ENCODE measurements at places on chromosomes 11 and 22.
A peak's percentile ranks its signal among the peaks of the same experiment; 100 is the strongest.

DNA sequence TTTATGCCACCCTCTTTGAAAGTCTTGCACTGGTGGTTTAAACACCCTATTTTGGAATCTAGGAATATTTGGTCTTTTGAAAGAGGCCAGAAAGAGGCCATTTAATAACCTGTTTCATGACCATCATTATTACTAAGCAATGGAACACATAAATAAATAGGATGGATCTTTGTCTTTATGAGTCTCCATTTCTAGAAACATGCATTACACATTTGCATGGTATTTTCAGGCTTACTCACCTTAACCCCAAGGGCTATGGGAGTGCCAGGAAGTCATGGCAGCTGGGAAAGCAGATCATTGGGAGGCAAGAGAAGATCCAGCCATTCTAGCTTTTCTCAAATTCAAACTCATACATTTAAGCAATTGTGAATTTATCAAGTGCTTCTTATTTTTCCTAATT is 185.8 kb upstream of the POU2AF2 start:
- no peak for DNase-seq

DNA sequence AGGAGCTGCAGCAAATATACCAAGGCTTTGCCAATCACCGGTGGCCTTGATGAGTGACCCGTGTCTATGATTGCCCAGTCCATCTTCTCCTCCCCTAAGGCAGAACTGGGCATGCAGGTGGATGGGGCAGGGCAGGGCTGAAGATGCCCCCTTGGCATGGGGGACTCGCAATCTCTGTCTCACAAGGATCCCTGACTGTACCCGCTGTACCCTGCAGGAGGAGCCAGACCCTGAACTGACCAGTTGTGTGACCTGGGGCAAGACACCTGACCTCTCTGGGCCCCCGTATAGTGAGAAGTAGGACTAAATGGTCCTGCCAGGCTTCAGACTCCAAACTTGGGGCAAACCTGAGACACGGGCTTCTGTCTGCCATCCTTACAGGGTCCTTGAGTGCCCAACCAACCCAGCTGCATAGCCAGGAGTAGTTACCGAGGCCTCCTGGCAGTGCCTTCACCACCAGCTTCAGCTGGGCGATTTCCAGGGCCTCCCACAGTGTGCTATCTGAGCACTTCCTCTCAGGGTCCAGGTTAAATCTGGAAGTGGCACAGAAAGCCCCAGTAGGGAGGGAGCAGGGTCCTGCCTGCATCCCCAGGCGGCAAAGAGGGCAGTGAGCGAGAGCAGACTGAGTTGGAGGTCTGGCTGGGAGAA is 6.4 kb upstream of the KCNJ11 start:
- DNase-seq: no peak

DNA sequence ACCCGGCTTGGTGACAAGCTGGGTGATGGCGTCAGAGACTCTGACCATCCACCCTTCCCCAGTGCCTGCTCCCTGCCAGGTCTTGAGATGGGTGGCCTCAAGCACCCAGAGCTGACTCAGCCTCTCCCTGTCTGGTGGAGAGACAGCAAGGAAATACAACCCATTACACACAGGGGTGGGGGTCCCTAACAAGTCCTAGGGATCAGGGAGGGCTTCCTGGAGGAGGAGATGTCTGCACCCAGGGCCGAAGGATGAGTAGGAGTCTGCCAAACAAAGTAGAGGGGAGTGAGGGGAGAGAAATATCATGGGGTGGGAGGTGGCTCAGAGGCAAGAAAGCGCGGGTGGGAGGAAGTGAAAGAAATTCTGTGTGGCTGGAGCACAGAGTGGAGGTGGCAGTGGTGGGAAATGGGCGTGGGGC is 6.8 kb downstream of the MAFF start:
- DNase-seq: no peak

GRCh38 chr11:368414-369335 is 624 bp upstream of the B4GALNT4 start:
- no peak for DNase-seq

DNA sequence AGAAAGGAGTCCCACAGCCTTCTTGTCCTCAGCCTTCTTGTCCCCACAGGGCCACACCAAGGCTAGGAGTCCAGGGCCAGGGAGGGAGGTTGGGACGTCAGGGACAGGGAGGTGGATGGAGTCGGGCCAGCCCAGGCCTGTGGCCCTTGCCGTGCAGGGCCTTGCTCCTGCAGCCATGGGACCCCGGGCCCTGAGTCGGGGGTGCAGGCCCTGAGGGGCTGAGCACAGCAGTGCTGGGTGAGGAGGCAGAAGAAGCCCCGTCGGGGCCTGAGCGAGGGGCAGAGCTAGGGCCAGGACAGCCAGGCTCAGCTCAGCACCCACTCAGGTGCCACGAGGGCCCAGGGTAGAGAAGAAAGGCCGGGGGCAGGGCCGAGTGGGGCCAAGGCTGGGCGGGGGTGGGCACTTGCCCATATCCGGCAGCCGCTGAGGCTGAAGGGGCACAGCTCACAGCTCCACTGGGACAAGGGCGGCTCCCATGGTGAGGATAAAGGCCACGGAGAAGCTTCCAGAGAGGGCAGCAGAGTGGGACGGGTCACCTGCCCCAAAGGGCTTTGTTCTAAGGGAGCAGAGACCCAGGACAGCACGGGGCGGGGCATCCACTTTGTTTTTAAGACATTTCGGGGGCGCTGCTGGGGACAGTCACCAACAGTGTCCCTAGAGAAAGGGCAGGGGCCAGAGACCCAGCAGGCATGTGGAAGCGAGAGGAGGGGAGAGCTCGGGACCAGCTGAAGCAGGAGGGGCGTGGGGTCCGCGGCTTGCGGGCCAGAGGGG is 3.6 kb downstream of the MLC1 start:
- no peak for DNase-seq

DNA sequence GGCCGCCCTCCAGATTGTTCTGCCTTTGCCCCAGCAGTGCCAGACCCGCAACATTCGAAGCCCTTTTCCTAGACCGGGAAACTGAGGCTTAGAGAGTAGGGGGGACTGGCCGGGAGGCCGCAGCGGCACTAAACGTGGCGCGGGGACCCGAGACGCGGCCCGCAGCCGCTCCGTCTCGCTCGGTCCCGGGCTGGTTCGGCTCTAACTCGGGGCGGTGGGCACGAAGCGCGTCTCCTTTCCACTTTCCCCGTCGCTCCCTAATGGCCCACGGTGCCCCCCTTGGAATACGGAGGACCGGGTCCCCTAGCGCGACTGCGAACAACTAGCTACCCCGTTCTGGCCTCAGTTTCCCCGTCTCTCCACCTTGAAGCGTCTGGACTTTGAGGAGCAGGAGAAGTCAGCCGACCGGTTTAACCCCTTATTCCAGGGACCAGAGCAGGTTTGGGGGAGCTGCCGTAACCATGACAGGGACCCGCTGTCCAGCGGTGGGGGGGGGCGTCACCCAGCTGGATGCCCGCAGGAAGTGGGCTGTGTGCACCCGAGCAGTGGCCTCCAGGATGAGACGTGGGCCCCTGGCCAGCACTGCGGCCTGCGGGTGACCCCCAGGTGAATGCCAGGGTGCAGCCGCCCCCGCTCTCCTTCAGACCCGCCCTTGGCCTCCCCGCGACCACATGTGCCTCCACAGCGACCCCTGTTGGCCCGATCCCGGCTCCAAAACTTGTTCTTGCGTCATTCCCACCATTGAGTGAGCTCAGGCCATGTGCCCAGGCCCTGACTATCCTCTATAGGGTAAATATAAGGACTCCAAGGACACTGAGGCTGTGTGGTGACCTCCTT is 1.1 kb downstream of the CDC42EP1 start:
- peak; percentile 75 for DNase-seq

DNA sequence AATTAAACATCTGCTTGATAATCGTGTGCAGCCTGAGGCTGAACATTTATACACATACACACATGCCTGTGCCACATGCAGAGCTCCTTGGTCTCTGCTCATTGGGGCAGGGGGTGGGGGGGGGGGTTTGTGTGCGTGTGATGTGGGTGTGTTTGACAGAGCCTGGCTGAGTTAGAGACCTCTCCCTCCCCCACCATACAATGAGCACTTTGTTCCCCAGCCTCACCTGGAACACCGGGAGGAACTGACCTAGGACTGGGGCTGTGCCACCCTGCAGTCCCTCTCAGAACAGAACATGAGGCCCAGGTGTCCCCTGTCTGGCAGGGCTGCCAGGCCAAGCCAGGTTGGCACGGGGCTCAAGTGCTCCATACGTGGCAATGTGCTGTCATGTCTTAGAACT is 96.6 kb downstream of the TP53I11 start:
- no peak for DNase-seq

DNA sequence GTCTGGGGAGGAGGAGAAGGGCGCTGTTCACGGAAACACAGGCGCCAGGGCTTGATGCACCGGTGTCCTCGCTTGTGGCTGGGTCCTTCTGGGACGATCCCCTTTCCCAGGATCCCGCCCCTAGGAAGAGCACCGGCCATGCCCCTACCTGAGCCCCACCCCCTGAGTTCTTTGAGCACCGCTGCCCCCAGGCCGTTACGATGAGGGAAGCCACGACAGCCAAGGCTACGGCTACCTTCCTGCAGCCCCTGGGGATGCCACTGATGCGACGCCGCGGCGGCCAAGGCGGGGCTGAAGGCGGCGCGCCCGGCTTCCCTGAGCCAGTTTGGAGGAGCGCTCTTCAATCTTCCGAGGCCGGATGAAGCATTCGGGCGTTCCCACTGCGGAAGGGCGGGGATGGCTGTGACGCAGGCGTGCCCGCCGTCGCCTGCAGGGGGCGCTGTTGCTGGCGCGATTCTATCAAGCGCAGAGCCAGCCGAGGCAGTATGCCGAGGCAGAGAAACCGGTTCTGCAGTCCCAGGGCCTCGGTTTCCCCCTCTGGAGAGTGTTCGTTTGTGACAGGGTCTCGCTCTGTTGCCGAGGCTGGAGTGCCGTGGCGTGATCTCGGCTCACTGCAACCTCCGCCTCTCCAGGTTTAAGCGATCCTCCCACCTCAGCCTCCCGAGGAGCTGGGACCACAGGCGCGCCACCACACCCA is 9.7 kb upstream of the NEFH start:
- DNase-seq: peak; percentile 78

DNA sequence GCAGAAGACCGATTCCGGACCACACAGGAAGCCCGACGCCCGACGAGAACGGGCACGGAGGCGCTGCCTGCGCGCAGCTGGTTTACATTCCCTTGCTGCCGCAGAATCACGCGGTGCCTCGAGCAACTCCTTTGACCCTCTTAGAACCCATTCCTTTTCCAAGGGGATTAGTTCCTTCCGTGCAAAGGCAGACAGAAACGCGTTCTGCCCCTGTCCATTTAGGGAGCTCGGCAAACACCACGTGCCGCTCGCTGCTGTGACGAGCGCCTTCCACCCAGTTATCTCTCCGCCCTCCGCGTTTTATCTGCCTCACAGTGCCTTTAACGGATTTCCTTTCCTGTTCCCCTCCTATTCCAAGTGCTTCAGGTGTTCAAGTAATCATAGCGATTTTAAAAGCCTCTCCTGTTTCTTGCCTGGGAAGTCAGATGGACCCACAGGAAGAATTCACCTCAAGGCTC is 24.1 kb upstream of the MICAL3 start:
- no peak for DNase-seq

- no peak for DNase-seq
Measured at GRCh38 chr11:20066783-20067156, 93.5 kb downstream of the DBX1 start.
